ENCODE measurements at places on chromosomes 11 and 22.

GRCh38 chr22:17966403-17966717 lies 58.0 kb downstream of the MICAL3 start:
- DNase-seq: no peak

GRCh38 chr11:104765401-104766095 lies 132.7 kb downstream of the CASP12 start:
- DNase-seq: no peak

DNA sequence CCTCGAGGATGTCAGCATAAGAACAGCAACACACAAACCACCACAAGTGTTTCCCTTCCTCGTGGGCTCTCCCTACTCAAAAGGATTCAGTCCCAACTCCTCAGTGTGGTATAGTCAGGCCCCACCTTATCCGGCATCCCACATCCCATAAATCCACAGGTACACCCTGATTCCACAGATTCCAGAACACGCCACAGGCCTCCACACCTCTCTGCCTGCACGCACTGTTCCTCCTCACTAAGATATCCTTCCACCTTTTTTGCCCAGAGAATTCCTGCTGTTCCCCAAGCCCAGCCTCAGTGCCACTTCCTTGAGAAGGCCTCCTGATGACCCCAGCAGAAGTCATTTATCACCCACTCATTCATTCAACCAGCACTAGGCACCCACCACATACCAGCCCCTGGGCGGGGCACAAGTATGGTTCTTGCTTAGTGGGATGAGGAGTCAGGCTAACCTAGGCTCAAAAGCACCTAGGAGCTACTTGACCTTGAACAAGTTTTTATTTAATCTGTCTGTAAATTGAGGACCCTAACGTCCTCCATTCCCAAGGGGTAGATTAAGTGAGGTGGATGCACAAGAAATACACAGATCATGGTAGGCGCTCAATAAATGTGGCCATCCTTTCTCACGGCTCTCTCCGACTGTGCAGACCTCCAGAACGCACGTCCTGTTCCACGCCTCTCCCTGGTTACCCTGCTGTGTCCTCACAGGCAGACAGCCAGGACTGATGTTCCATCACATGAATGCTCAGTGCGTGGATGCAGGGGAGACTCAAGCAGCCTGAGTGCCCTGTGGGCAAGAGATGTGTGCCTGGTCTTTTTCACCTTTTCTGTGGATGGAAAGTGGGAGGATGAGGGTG lies 2.1 kb upstream of the KCNJ4 start:
- no peak for DNase-seq

- DNase-seq: no peak
Observed at GRCh38 chr11:80815752-80816453, 1375.1 kb upstream of the TENM4 start.
